Activated CD4-positive, alpha-beta memory T cell treated with anti-CD3 and anti-CD28 coated beads, Interleukin-2, amount 10 ng/mL, durations not matched to agents 7 days and 5 days (primary cell): ENCODE measurements at places on chromosomes 5 and 9.

DNA sequence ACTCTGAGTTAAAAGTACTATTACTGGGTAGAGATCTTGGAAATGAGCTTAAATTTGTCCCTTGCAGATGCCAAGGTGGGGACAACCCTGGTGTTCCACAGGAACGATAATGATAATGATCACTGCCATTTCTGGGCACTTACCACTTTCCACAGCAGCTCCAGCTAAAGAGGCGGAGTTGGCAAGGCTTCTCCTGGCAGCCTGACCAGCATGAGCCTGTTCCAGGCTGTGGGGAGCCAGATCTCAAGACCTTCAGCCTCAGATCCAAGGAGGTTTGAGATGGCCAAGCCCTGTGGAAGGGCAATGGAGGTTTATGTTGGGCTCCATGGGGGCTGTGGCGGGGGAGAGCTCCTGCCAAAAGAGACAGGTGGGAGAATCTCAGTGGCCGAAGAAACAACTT is 244.9 kb upstream of the MVB12B start:
- DNase-seq, result no peak

DNA sequence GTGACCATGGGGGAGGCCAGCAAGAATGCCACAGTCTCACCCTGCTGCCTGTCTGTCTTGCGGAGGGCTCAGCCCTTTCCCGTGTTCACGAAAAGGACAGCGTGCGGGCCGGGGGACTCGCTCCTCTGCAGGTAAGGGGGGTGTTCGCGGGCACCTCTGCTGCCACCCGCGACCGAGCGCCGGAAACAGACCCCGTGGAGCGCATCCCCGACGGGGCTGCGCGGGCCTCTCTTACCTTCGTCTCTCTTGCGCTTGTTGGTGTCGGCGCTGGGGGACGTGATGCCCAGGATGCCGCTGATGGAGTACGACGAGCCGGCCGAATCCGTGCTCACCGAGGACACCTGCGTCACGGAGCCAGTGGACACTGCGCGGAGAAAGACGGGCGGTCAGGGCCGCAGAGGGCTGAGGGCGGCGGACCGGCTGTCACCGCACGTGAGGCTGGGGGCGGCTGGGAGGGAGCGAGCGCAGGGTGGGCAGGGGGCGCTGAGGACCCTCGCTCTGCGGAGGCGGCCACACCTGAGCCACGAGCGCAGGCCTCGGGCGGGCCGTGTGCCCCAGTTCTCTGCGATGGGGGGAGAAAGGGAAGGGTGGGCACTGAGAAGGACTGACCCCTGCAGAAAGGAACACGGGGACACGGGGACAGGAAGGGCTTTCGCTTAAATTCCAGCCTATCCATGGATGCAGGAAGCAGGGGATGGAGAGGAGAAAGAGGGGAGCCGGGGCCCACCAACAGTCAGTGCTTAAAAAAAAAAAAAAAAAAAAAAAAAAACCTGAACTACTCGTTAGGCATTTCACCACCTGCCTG is 31.5 kb downstream of the PAX5 start:
- no peak for DNase-seq

DNA sequence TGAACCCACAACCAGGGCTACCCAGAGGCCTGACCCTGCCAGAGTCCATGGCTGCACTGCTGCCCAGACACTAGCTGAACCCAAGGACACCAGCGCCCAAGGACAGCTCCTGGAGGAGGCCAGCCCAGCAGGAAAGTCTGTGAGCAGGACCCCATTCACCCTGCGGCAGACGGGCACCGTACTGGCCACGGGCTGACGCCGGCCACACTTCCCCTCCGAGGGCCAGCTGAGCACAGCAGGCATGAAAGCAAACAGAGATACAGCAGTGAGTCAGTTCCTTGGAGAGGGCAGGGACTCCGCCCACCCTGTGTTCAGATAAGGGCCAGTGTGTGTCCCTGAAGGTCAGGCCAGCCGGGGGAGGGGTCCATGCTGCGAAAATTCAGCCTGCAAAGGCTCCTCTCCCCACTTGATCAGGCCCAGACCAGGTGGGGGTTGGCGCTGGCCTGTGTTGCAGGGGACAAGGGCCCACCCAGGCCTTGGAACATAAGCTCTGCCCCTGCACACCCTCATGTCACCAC is 3.2 kb downstream of the RNF208 start:
- no peak for DNase-seq

DNA sequence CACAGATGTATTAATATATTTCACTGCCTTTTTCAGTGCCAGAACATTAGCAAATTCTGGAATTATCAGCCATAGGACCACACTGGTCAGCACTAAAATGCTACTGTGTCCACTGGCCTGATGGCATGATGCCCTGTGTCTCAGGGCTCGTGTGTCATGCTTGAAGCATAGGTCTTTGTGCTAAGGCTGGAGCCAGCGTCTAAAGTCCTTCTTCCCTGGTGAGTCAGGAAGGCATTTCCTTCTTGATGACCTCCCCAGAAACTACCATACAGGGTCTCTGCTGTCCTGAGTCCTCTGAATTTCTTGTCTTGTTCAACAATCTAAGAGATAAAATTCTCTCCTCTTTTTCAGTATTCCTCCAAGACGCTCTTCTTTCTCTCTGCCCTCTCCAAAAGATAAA is 489.9 kb downstream of the PSAT1 start:
- DNase-seq, result no peak

DNA sequence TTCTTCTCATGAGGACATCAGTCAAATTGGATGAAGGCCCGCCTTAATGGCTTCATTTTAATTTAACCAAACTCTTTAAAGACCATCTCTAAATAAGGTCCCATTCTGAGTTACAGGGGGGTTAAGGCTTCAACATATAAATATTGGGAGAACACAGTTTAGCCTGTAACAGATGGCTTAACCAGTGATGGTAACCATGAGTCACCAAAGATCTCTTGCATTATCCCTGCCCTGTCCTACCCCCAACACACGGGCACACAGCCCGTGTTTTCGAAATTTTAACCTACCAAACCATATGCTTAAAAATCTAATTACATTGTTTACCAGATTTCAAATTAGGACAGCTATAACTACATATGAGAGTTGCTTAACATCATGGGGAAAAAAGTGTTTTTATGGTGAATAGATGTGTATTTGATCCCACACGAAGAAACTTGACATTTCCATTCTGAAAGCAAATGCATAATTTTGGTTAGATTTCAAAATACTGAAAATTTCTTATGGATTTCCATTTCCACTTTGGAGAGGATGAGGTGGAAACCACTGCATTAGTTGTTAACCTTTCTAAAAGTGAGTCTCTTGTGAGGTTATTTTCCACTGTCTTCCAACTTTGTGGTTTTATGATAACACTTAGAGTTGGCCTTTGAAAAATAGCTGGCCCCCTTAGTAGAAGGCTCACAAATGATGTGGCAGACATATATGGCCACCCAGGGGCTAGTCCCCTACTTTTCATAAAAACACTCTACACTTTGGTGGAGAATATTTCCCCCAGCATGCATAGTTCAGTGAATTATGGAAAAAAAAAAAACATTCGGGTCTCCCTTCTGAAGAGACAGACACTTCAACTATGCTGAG is 849.3 kb downstream of the TLE1 start:
- no peak for DNase-seq

- no peak for DNase-seq
Measured at GRCh38 chr9:81636255-81636599, 53.1 kb downstream of the TLE1 start.

- no peak for DNase-seq
Measured at GRCh38 chr9:13140843-13141592, 138.5 kb downstream of the MPDZ start.

DNA sequence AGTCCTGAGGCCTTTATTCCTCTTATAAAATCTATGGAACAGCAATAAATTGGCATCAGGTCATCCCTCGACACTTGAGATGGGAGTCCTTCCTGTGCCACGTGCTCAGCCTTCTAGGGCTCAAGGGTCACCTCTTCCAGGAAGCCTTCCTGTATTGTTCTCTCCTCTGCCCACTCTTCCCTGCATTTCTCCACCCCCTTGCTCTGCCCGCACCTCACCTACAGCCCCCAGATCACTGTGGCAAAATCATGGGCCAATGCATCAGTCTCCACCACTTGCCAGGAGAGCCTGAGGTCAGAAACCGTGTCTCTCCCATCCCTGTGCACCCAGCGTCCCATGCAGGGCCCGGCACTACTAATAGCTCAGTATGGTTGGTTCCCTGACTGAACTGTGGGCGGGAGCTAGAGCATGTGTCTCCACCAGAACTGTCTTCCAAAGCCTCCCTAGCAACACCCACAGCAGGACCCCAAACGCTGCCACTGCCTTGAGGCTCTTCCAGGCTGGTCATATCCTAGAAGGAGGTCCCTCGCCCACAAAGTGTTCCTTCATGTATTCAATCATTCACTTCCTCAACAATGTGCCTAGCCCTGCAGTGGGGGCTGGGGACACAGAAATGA is 13.5 kb downstream of the DUSP1 start:
- DNase-seq, result no peak

- no peak for DNase-seq
Measured at GRCh38 chr5:5271786-5272321, 131.7 kb downstream of the ADAMTS16 start.

GRCh38 chr9:37286530-37287175 is 135.8 kb upstream of the GRHPR start:
- DNase-seq, result no peak

DNA sequence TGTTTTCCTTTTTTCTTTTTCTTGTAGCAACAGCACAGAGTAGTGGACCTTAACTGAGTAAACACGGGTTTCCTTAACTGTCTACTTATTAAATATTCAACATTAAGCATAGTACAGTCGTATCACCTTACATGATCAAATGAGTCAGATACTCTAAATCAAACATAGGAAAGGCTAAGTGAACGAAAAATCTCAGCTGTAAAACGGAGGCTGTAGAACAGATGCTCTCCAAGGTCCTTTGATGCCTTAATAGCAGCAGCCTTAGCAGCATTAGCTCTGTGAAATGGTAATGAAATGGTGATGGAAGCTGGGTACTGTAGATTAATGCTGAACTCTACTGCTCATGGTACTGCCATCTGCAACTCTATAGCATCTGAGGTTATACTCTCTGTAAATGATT is 1433.3 kb upstream of the C9orf72 start:
- DNase-seq, result no peak

DNA sequence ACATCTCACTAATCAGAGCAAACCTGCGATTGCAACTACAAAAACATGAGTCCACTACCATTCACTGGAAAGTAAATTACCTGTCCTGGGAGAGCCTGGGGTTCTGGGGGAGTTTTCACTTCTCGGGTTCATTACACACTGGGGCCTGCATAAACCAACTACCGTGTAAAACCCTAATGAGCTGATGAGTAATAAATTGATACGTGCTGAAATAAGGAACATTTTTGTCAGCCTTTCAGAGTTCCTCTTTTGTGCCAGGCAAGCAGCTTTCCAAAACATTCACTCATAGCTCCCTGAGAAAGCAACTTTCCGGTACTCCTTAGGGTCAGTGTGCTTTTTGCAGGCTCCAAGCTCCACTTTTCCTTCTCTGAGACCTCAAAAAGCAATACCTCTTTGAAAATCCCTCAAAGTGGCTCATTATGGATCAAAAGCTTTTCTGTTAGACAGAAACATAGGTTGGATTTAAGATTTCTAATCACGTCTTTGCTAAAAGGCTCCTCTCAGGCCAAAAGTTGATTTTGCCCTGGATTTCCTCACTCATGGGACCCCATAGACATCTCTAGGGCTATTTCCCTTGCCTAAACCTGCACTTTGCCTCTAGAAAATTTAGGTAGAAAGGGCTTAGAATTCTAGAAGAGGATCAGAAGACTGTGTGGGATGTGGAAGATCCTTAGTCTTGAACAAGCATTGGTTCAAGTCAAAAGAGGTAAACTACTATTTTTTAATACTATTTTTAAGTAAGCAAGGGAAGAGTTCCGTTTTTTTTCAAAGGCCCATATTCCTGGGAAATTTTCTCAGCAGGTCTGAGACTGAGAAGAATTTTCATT is 74.8 kb downstream of the ST8SIA4 start:
- DNase-seq, result no peak

- no peak for DNase-seq
Measured at GRCh38 chr5:61257421-61257820, 74.6 kb upstream of the ZSWIM6 start.

GRCh38 chr9:69411931-69412740 is 87.1 kb downstream of the ENTREP1 start:
- no peak for DNase-seq

DNA sequence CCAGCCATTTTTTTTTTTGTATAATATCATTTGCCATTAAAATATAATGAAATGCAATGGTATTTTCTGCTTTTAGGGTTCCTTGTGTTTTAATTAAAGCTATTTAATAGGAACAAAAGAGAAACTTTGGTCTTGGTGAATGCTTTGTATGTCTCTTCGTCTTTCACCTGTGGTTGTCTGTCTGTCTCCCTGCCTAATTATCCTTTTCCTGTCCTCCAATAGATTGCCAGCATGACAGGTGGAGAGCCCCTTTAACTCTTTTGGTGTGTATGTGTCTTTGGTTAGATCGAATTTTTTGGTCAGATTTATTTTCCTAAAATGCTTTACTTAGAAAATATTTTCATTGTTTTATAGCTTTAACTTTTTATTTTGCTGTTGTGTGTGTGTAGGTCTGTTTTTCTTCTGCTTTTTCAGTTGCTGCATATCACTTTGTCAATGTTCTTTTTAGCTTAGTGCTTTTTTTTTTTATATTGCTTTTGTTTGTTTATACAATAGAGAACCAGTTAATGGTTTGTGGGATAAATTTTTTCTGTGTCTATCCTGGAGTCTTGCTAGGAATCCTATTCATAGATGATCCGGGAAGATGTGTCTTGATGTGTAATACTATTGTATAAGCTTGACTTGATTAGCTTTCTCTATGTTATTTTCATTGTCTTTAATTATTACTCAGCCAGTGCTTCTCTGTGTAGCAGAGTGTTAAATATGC is 8.6 kb downstream of the CHMP5 start:
- DNase-seq, result no peak

- DNase-seq, result no peak
Measured at GRCh38 chr5:25387953-25388352, 743.2 kb upstream of the CDH10 start.

- no peak for DNase-seq
Measured at GRCh38 chr5:73499187-73499586, 945 bp downstream of the BTF3 start.

GRCh38 chr9:85359161-85359560 is 382.6 kb downstream of the AGTPBP1 start:
- no peak for DNase-seq

GRCh38 chr9:129781981-129782380 is 21.0 kb upstream of the TOR1B start:
- DNase-seq, result no peak

- no peak for DNase-seq
Measured at GRCh38 chr9:131104016-131104740, 7.8 kb downstream of the AIF1L start.

- no peak for DNase-seq
Measured at GRCh38 chr9:128600099-128600498, 47.7 kb downstream of the SPTAN1 start.

DNA sequence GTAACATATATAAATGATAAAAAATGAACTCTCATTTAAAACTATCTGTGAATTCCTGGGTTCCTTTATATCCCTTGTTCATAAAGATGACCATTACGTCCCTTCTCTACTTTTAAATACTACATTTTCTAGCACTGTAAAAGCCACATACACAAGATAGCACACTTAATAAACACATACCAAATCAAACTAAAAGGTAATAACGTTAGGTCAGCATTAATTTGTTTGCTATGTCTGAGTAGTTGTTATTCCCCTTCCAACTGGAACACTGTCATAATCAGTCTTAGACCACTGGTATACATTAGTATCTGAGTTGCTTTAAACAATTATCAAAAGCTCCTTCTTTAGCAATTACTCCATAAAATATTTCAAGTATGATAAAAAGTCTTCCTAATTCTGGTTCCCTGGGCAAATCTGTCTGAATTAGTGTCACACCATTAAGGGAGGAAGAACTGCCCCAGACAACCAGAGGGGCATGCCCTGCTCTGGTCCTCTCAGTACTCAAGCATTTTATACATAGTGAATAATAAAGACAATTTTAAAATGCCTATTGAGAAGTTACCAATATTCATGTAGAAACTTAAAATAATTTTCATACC is 98.1 kb downstream of the RAPGEF6 start:
- no peak for DNase-seq
